ENCODE measurements at places on chromosomes 2 and 18.
A peak's percentile ranks its signal among the peaks of the same experiment; 100 is the strongest.

- DNase-seq = peak; percentile 36
Observed at GRCh38 chr2:237540823-237541222, 25.6 kb upstream of the PRLH start.

DNA sequence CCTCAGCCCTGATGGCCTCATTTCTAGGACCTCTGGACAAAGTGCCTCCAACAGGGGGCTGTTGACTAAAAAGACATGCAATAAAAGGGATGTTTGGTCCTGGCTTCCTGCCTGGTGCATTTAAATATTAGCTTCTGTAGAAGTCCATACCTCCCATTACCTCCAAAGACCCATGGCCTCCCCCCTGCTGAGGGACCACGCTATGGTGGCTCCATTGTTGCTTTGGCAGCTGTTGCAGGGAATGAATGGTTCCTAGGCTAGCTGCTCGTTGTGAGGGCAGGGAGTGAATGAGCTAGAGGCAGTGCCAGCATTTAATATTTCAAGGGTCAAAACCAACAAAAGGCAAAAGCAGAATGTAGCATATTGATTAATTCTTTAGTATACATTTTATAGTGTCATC is 285.9 kb downstream of the SLC8A1 start:
- peak; percentile 90 for DNase-seq

DNA sequence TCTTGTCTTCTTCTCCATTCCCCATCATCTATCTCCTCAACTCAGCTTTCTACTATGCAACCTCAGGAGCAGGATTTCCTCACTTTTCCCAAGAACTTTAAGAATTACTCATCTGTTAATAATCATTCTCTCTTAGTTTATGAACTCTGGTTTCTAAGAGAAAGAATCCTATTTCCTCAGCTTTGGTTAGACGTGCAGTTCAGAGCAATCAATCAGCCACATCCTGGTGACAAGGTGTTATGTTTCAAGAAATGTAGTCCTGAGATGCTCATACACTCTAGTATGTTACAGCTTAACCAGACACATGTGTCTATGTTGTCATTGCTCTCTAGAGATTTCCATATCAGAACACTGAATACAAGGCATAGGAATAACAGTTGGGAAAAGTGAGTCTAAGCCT is 277.9 kb downstream of the MBD2 start:
- DNase-seq = no peak

GRCh38 chr2:113686537-113686936 is 59.5 kb downstream of the RABL2A start:
- DNase-seq = no peak

DNA sequence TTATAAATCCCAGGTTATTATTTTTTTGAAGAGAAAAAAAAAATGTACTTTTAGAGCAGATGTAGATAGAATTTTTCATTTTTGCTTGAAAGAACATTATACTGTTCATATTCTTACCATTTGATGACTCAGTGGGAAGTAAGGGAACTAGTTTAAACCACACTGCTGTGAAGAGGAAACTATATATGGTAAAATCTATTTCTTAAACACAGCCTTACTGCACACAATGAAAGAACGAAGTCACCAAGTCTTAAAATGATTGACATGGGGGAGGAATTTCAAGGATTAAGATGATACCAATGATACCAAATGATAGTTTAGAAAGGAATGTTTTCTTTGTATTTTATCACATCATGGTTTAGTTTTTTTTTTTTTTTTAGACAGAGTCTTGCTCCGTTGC is 5.0 kb downstream of the ACTR2 start:
- no peak for DNase-seq

DNA sequence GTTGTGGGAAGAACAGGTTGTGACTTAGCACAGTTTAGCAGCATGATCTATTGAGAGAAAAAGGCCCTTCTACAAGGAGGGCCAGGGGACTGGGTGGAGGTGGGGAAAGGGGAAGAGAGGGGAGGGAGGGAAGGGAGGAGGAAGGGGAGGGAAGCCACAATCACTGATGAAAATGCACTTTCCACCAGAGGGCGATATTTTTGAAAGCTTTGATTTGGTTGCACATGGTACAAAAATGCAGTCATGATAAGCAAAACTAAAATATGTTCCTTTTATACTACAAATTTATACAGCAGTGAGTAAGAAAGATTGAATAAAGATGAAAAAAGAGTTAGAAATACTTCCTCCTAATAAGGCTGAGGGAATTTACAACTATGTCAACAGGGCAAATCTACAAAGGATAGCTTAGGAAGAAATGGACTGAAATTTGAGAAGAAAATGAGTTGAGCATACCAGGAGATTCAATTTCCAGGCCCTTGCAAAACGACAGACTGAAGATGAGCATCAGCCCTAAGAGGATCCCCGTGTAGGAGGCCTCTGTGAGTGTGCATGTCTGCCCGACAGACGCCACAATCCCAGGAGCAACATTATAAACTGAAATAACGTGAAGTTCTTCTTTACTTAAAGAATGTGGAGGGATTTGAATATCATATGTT is 17.2 kb downstream of the SH3YL1 start:
- peak; percentile 9 for DNase-seq

DNA sequence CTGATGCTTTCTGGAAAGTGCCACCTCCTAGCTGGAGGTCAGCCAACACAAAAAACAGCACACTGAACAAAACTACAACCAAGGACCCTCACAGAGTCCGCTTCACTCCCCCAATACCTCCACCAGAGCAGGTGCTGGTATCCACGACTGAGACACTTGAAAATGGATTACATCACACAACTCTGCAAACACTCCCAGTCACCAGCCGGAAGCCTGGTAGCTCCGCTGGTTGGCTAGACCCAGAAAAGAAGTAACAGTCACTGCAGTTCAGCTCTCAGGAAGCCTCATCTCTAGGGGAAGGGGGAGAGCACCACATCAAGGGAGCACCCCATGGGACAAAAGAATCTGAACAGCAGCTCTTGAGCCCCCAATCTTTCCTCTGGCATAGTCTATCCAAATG is 175.4 kb downstream of the LCLAT1 start:
- no peak for DNase-seq

GRCh38 chr2:129934044-129934822 is 45.2 kb upstream of the RAB6C start:
- DNase-seq = no peak

- DNase-seq = no peak
Observed at GRCh38 chr2:68157002-68157401, 686 bp upstream of the PNO1 start.

GRCh38 chr18:23669202-23669766 is 6.6 kb upstream of the ANKRD29 start:
- DNase-seq = no peak
